ENCODE measurements at places on chromosomes 7 and 10.

DNA sequence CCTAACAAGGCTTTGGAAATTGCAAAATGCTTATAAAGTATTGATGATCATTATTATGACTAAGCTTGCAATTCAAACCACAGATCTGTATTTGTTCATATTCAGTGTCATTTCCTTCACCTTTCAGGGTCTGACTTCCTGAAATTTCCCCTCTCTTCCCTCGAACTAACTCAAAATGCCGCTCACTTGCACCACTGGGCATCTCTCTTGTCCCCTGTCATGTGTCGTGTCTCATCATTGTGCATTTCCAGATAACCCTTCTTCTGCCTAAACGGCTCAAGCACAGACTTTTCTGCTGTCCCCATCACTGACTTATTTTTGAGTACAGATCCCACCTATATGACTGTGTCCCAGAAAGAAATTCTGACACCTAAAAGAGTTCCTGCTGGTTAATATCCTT lies 41.0 kb upstream of the CELF2 start:
- no peak for ATAC-seq

- ATAC-seq: no peak
These were observed 2.2 kb upstream of the ATP6V0E2 start for GRCh38 chr7:149871576-149871975.

- ATAC-seq: peak; percentile 9
These were observed 75.9 kb downstream of the HIPK2 start for GRCh38 chr7:139701908-139702307.

GRCh38 chr10:88114368-88114767 lies 250.9 kb downstream of the PTEN start:
- ATAC-seq: peak; percentile 70

DNA sequence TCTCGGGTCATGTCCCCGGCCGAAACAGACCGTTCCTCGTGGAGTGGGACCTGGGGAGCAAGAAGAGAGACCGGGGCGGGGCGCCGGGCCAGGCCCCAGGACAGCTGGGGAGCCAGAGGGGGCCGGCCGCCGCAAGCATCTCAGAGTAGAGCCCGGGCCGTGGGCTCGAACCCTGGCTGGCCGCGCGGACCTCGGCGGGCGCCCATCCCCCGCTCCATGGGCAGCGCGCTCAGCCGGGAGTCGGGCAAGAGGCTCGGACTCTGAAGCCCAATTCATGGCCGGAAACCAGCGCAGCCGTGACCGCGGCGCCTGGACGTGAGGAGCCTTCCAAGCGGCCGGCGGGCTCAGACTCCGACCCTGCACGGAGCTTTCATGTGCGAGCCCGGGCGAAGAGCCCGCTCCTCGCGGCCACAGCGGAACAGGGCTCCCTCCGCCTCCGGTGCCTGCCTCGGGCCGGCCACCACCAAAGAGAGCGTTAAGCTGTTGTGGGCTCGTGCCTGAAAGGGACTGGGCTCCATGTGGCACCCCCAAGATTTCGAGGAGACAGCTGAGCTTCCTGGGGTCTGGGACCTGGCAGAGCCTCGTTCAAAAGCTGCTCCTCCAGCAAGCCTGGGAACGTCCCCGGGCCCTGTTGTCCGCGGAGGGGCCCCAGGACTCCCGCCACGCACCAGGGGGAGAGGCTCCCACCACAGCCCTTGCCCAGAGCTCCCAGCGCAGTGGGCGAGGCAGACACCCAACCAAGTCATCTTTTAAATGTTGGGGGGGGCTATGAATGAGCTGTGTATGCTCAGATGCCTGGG lies 757 bp upstream of the GRID1 start:
- ATAC-seq: peak; percentile 16

DNA sequence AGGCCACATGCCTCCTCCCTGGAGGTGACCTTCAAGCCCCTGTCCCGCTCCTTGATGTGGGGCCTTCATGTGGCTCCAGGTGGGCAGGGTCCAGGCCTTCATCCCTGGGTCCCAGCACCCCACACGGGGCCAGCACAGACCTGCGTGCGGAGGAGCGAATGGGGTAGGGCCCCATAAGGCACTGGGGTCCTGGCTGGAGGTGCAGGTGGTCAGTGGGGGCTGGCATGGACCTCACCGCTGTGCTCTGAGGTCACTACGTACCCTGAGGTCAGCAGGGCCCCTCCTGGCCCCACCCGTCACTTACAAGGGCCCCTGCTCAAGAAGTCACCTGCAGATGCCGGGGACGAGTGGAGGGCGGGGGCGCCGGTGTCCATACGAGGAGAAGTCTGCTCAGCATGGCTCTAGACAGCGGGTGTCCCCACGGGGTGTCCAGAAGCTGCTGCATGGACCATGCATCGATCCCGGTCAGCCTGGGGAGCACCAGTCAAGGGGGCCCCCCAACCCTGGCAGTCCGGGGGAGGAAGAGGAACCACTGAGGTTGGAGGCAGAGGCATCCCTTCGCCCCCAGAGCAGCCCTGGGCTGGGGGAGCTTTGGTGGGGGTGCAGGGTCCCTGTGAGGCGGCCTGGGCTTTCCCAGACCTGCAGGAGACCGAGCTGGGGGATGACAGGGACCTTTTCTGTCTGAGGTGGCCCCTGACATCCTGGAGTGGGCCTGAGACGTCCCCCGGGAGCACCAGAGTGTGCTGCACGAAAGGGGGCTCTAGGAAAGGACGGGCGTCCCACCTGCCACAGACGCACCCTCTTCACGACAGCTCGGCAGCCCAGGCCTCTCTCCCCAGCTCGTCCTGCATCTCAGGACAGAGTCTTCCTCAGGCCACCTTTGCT lies 34.6 kb downstream of the UNCX start:
- ATAC-seq: no peak

DNA sequence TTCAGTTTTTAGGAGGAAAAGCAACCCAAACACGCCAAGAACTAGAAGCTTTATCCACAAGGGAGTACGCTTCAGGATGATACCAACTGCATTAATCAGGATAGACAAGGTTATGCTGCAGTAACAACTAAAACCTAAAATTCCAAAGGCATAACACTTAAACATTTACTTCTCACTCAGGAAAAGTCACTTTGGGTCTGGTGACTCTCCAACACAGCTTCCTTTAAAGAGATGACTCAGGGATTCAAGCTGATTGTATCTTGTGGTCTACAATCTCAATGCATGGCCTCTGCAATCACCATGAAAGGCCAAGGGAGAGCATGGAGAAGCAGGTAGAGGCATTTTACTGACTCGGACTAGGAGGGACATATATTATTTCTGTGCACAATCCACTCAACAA lies 315.8 kb downstream of the KCNMA1 start:
- ATAC-seq: no peak

DNA sequence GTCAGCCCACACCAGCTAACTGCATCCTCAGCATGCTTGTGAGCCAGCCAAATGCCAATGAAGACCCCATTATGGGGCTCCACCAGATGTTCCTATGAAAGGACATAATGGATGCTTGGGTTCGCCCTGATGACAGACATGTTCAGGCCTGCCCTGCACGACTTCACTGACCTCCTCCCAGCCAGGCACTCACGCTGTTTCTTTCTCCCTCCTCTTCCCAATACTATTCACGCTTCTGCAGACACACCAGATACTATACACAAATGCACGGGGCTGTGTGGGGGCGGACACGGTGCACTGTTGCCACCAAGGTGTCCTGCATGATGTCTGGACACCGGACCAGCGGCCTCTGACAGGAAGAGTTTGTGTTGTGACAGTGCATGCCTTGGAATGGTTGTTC lies 284.2 kb downstream of the PRPF18 start:
- ATAC-seq: no peak

DNA sequence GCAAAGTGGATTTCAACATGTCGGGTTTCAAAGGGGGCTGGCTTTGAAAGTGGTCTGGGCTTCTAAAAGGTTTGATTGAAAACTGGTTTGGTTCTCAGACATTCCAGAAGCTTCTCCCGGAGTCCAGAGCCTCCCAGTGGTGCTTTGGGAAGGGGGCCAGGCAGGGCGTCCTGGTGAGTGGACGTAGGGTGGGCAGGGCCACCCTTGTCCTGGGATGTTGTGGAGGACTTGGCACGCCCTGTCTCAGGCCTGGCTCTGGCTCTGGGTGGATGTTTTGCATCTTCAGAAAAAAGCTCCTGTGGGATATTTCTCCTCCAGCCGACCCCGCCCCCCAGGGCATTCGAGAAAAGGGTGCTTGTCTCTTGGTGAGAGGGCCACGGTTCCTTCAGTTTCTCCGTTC lies 31.2 kb downstream of the GRIFIN start:
- no peak for ATAC-seq

DNA sequence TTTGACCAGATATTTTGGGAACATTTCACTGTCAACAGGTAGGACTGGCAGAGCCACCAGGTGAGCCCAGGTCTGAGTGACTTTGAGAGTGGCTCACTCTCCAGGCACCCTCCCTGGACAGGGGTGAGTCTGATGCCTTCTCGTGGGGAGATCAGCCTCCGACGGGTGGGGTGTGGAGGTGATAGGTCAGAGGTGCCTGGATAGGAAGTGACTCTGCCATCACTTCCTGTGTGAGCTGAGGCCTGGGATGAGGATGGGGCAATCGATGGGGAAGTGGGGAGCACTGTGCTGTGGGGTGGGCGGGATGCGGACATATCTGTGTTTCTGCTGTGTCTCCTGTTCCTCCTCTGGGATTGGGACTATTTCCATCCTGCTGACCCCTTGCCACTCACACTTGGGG lies 34.6 kb downstream of the IFT22 start:
- ATAC-seq: no peak

DNA sequence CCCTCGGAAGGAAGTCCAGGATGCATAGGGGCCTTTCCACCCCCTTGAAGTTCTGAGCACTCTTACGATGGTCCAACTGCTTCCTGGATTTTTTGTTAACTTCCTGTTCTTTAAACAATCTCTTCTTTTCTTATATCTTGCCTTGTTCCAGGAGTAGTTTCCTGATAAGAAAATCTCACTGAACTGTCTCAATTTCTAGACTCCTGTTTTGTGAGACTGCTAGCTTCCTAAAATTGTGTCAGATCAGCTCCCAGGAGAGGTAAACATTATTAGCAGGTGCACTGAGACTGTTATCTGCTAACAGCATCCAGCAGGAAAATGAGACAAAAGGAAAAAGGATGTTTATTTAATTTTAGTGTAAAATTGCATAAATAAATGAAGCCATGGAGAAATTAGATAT lies 106.2 kb upstream of the PITRM1 start:
- no peak for ATAC-seq

GRCh38 chr10:32959006-32959920 lies 1.2 kb upstream of the ITGB1 start:
- ATAC-seq: no peak

GRCh38 chr10:107059068-107059804 lies 105.3 kb downstream of the SORCS1 start:
- ATAC-seq: no peak

DNA sequence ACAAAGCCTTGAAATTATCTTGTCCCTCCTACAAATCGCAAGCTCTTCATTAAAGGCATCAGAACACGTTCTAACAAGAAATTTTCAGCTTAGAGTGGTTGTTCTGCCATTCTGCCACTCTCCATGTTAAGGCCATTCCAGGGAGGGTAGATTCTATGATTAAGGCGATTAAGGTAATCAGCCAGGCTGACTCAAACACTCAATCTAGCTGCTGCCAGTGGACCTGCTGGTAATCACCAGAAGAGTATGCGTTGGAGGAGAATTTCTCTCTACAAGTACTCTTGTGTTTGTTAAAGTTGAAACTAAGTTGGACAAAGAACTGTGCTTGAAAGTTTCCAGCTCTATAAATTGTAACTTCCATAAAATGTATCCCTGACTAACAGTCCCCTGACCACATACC lies 149.2 kb upstream of the COL1A2 start:
- ATAC-seq: no peak

- peak; percentile 50 for ATAC-seq
These were observed 160.6 kb downstream of the MAGI2 start for GRCh38 chr7:79292834-79293233.

- ATAC-seq: peak; percentile 31
These were observed 174.8 kb downstream of the DKK1 start for GRCh38 chr10:52488606-52489485.

DNA sequence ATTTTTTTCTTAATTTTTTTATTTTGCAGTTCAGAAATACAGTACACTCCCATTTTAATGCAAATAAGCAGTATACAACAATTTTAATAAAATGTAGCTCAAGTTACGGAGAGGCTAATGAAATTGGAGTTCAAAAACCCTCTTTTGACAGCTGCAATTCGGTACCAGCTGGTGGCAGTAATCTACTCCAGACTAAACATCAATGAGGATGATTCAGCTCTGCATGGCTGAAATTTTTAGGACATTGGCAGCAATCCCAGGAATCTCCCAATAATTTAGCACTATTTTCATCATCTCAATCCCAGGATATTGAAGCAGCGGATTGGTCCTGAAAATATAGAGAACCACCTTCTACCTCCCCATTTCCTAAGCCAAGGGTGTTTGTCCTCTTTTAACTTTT lies 278.8 kb downstream of the CACNA2D1 start:
- peak; percentile 87 for ATAC-seq

- no peak for ATAC-seq
These were observed 718.9 kb downstream of the CCSER2 start for GRCh38 chr10:85047170-85047834.

DNA sequence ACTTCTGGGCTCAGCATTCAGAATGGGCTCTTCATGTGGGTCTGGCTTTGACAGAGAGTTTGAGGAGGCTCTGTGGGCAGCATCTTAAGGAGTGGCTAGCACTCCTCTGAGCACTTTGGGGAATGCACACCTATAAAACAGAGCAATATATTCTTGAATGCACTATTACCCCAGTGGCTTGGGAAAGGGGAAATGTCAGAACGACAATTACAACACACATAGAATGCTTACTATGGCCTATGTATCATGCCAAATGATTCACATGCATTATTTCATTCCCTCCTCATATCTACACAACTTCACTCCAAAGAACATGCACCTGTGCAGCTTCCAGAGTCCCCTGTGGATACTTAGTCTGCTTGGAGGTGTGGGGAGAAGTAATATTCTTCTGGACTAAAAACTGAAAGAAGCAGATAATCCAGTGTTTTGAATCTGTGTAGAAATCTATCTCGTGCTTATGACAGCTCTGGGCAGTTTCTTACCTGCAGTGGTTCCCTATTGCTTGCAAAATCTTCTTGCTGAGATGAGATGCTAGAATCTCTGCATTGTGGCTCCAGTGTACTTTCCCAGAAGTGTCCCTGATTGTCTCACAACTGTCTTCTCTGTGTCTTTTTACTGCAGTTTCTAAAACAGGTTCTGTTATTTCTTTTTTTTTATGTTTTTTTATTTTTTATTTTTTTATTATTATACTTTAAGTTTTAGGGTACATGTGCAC lies 5.5 kb upstream of the MGAM start:
- ATAC-seq: no peak

- no peak for ATAC-seq
These were observed 58.2 kb downstream of the SLIT1 start for GRCh38 chr10:97127509-97127908.

- no peak for ATAC-seq
These were observed 6.5 kb downstream of the COBL start for GRCh38 chr7:51310131-51310583.

DNA sequence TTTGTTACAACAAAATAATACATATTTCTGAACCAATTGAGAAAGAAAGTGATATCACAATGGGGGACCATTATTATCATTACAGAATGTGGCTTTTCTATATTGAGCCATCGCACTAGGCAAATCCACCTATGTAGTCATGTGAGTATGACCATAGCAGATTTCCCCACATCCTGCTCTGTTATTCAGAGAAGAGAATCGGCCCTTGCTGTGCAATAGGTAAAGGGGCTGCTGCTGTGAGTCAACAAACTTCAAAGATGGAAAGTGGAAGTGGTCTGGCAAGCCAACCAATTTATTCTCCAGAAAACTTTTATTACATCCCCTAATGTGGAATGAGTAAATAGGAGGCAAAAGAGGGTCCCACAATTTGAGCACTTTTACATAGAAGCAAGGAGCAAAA lies 573.4 kb downstream of the ETV1 start:
- ATAC-seq: no peak

- ATAC-seq: peak; percentile 67
These were observed 1084.2 kb downstream of the KCNMA1 start for GRCh38 chr10:76553263-76554032.

GRCh38 chr10:124013916-124014315 lies 79.5 kb downstream of the CHST15 start:
- ATAC-seq: no peak

Data from SK-N-SH treated with all-trans-retinoic acid at 6 μM for 48 hours (cell line).